Psoas muscle (tissue), 8 donors: ENCODE measurements at places on chromosomes 1 and 21. TPM values are rescaled to one million over a fixed set of nuclear protein-coding genes. Genes with fewer than 3 reads are reported as not detected.
A peak's percentile ranks its signal among the peaks of the same experiment; 100 is the strongest.

- H3K27me3 ChIP-seq = no peaks in the 10 kb centered on the region
- DNase-seq = no peak
- H3K27ac ChIP-seq = no peak overlapping the region
- peaks cover 32% of the 10 kb centered on the region for H3K4me1 ChIP-seq
Observed at GRCh38 chr1:119634016-119634415, 14.1 kb downstream of the ZNF697 start.

PALMD gene
- 124 TPM for total RNA-seq

- H3K4me3 ChIP-seq = peak overlapping the region; percentile 88
- no peaks in the 10 kb centered on the region for H3K4me1 ChIP-seq
- DNase-seq = no peak
- peak overlapping the region; percentile 85 for H3K27ac ChIP-seq
Observed at GRCh38 chr1:151908228-151908691, 1.1 kb downstream of the THEM4 start.

- no peak overlapping the region for H3K4me3 ChIP-seq
- H3K4me1 ChIP-seq = no peaks in the 10 kb centered on the region
- no peak overlapping the region for H3K27ac ChIP-seq
- H3K36me3 ChIP-seq = no peaks in the 10 kb centered on the region
- no peak for DNase-seq
Observed at GRCh38 chr21:14740692-14741091, 194.6 kb upstream of the SAMSN1 start.

- no peak overlapping the region for H3K4me3 ChIP-seq
- no peak overlapping the region for H3K27ac ChIP-seq
- DNase-seq = no peak
- no peaks in the 10 kb centered on the region for H3K36me3 ChIP-seq
- H3K4me1 ChIP-seq = no peaks in the 10 kb centered on the region
Observed at GRCh38 chr1:192552760-192553191, 22.8 kb upstream of the RGS1 start.

- H3K27ac ChIP-seq = no peak overlapping the region
- peaks cover 48% of the 10 kb centered on the region for H3K4me1 ChIP-seq
- DNase-seq = no peak
- H3K27me3 ChIP-seq = no peaks in the 10 kb centered on the region
Observed at GRCh38 chr1:40756523-40756922, 27.1 kb upstream of the KCNQ4 start.
